Mesothelial cell of epicardium (in vitro differentiated cells): ENCODE measurements at places on chromosomes 6 and 20. TPM values are rescaled to one million over a fixed set of nuclear protein-coding genes. Genes with fewer than 3 reads are reported as not detected.

Gene CTAGE9
- 0.16 TPM in 1 of 3 replicates, not detected in the others for total RNA-seq

Gene SHLD1
- 10.0 to 11.9 TPM (median 11.6 TPM) in 3 replicates for total RNA-seq

Gene TGM2
- 32.4 to 35.7 TPM (median 35.3 TPM) in 3 replicates for total RNA-seq

Gene MPIG6B
- 0.16 to 0.33 TPM (median 0.25 TPM) in 3 replicates for total RNA-seq

Gene MOG
- total RNA-seq = 0.65 to 1.4 TPM (median 0.82 TPM) in 3 replicates

Gene PPP1R14C
- 0.16 to 0.38 TPM (median 0.27 TPM) in 3 replicates for total RNA-seq

Gene DAAM2
- 13.3 to 15.2 TPM (median 13.7 TPM) in 3 replicates for total RNA-seq

Gene MUC21
- not detected in 3 replicates for total RNA-seq

DNA sequence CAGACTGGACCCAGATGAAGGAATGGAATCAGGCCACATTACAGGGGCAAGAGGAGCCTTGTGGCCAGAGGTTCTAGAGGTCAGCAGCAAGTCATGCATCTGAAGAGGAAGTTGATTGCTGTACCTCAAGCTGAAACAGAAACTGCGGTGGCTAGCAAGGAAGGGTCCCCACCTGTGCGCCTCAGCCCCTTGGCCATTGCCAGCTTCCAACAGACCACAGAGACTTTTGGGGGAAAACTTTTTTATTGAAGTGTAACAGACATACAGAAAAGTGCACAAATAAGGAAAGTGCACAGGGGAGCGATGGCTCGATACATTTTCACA, 26.8 kb upstream of the SLC9A8 start:
- no peak for DNase-seq

DNA sequence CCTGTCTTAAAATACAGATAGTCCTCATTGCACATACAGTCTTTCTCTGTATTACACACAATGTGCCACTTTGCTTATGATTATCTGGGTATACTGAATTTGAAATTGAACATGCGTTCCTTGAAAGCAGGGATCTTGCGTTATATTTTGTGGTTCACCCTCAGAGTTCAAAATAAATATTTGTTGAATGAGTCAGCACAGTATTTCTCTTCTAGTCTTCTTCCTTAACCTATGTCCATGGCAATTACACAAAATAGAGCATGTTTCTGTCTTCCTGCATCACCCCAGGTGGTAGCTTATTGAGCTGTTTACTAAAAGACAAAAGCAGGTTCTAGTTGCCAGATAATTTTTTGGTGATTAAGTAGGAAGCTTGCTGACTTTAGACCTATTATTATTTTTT, 272.9 kb upstream of the FERMT1 start:
- DNase-seq = no peak

- DNase-seq = no peak
Observed at GRCh38 chr6:7126754-7127153, 19.0 kb downstream of the RREB1 start.

DNA sequence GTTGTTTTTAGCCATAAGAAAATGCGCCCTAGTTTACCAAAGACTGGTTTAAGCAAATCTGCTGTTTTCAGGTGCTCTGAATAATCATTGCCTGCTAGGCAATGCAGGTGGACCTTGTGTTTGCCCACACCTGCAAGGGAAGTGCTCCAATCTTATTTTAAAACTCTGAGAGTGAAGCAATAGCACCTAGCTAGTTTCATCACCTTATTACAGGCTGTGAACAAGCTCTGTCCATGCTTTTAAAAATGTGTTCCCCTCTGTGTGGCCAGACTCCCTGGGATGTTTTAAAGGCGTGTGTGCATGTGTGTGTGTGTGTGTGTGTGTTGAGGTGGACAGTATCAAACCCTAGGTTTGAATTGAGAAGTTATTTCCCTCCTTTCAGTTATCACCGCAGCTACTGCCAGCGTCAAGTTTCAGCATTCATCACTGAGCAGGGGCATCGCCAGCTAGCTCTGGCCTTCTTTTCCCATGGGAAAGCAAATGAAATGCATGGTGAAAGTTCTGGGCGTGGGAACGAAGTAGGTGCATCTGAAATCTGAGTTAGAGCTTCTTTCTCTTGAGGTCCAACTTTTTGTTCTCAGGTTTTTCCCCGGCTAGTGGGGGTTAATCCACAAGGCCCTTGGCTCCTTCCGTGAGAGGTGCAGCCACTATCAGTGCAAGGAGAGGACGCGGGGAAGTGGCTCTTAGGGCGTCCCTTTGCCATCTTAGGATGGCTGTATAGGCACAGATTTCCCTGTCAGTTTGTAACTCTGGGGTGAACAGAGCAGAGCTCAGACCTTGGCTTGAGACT, 30.8 kb downstream of the DUSP22 start:
- DNase-seq = no peak

DNA sequence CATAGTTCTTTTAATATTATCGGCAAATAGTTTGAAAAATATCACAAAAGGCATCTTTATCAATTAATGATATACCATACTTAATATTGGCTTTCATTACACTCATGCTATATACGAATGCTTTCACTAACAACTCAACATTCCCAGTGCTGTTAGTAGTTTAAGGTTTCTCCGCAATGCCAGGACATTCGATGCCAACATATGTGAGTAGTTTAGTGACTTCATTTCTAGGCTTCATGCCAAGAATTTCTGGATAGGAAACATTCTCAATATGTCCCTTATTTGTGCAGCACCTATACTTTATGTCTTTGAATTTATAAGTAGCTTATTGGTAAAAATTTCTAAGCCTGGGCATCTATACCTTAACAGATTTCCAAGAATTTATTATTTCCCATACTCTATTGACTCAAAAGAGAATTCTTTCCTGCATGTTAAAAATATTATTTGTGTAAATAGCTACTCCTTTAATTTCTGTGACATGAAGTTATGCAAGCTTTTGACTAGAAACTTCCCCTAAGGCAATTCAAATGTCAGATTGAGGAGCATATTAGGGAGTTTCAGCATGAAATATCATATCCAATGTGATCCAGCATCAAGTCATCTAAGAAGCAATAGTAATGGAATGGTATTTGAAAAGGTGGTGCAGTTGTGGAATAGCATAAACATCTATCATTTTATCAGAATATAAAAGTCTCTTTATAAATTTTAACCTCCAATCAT, 236.0 kb upstream of the STXBP5 start:
- no peak for DNase-seq

GRCh38 chr20:11890331-11891076, 27.2 kb upstream of the BTBD3 start:
- DNase-seq = peak; percentile 90

DNA sequence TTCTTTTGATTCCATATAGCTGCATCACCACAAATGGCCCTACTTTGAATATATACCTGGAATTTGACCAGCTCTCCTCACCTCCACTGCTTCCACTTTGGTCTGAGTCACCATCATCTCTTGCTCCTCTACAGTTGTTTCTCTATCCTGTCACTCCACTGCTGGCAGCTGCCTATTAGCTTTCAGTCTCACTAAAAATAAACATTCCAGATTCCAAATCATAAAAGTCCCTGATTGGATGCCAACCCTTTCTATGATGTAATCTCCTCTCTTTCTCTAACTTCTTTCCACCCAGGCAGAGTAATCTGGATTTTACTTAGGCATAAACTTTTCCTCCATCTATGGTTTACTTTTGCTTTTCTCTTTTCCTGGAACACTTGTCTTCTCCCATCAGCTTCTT, 49.1 kb downstream of the RFPL4B start:
- DNase-seq = no peak

- DNase-seq = no peak
Observed at GRCh38 chr6:163738725-163739407, 324.3 kb downstream of the QKI start.

DNA sequence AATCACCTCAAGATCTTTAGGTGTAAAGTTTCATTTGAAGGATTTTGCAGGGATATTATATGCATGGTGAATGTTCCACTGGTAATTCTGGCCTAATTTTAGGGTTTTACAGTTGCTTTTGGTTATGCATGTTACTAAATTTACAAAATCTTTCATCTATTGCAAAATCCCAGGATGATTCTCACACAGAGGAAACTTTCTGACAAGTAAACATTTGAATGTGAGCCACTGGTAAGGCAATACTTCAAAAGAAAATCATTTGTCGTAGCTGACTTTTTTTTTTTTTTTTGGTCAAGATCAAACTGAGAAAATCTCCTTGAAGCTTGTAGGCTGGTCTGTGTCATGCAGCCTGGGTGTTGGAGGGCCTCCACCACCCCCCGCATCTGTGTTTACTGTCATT, 141.9 kb upstream of the EXOC2 start:
- DNase-seq = no peak

DNA sequence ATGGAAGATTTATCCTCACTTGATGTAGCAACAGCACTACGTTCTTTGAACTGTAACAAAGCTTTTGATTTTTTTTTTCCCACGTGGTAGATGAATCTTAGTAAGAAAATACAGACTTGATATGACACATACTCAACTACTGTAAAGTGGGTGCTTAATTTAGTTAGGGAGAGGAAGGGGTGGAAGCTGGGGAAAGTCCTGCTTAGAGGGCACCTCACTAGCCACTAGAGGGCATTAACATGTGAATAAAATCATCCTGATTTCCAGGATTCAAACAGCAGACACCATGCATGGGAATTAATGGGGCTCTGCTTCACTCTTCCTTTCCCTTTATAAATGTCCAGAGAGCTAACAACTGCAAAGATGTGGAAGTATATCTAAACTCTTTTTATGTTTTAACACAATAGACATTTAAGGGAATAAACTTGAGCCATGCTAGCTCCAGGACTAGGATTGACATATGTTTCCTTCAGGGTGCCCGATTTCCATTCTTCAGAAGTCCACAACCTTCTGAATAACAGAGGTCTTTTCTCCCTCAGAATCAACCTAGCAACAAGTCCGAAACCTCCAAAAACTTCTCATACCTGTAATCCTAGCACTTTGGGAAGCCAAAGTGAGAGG, 250.1 kb downstream of the ATXN1 start:
- no peak for DNase-seq

DNA sequence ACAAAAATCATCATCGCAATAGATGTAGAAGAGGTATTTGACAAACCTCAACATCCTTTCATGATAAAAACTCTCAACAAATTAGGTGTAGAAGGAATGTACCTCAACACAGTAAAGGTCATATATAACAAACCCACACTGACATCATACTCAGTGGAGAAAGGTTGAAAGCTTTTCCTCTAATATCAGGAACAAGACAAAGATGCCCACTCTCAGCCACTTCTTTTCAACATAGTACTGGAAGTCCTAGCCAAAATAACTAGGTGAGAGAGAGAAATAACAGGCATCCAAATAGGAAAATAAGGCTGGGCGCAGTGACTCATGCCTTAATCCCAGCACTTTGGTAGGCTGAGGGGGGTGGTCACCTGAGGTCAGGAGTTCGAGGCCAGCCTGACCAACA, 95.8 kb downstream of the ZDHHC14 start:
- DNase-seq = no peak

DNA sequence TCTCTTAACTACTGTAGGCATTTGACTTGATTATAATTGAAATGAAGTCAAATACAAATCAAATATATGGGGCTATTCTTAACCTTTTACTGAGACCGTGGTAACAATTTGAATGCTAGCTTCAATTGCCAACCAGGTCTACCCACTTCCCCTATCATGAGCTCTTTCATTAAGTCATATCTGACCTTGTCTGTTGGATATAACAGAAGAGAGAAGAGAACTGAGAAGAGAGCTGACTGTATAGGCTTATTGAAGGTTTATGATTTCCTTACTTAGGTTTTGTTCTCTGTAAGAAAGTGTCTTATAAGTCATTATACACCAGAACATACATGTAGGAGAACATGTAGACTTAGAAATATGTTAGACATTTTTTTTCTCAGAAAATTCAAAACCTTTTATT, 549.4 kb downstream of the COL12A1 start:
- DNase-seq = no peak

DNA sequence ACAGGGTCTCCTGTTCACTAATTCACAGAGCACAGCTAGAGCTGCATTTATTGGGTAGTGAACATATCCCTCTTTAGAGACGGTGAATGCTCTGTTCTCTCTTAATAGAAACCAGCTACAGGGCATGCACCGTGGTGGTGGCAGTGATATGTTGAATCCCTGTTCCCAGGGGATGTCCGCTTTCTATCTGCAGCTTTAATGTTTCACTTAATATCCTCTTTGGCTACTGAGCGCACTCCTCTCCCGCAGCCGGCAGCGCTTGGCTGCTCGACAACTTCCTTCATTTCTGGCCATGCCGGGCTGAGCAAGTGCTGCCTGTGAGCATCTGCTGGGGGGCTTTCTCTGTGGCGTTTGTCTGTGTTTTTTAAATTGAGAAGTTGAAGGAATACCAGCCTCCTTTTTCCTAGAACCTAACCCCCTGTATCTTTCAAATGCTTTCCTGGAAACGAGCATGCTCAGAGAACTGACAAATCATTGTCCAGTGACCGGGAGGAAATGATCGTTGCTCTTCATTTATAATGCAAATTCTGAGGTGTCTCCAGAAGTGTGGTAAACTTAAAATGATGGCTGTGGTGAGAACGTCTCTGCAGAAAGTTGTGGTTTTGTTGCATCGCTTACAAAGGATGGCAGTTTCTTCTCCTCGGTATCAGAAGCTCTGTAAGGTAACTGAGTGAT, 297.9 kb downstream of the UTRN start:
- no peak for DNase-seq

- no peak for DNase-seq
Observed at GRCh38 chr6:38322138-38322537, 317.6 kb downstream of the BTBD9 start.

DNA sequence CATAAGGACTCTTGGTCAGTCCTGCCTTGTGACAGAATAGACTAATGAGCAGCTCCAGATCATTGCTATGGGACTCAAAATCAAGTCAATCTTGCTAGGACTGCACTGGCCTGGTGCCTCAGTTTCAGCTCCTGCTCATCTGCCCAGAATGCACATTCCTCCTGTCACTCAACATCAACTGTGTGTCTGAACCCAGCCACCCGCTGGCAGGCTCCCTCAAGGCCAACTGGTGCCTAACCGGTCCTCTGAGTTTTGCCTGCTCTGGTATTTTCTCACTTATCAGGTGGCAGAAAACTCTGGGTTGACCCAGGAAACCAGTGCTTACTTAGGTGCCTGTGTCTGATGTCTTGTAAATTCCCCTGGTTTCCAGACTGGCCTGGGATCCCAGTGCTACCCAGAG, 297.7 kb downstream of the DHX35 start:
- DNase-seq = no peak

DNA sequence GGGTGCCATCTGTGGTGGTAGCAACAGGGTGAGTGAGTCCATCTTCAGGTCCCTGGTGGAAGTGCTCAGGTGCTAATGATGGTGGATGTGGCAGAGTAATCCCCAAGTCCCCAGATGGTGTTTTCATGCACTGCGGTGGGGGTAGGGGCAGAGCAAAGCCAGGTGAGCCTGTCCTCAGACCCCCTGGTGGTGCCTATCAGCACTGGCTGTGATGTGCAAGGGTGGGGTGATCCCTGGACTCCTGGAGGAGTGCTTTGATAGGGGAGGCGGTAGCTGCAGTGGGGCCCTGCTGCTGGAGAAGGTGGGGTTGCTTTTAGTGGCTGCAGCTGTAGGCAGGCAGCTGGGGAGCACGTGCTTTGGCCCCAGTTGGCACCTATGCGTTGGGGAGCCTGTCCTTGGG, 70.8 kb downstream of the CCDC170 start:
- no peak for DNase-seq
